IMR-90 (cell line): ENCODE measurements at places on chromosomes 5 and 9. TPM values are rescaled to one million over a fixed set of nuclear protein-coding genes. Genes with fewer than 3 reads are reported as not detected.
A peak's percentile ranks its signal among the peaks of the same experiment; 100 is the strongest.

Gene GRHPR
- 173 and 191 TPM in 2 replicates for total RNA-seq

Gene IFNA21
- total RNA-seq: not detected in 2 replicates

Gene CLIC3
- 0.18 and 0.28 TPM in 2 replicates for total RNA-seq

Gene ELAVL2
- 0.28 and 0.36 TPM in 2 replicates for total RNA-seq

Gene GGTA1
- not detected in 2 replicates for total RNA-seq

Gene HINT1
- 179 and 181 TPM in 2 replicates for total RNA-seq

Gene MARCOL
- total RNA-seq: not detected in 2 replicates

DNA sequence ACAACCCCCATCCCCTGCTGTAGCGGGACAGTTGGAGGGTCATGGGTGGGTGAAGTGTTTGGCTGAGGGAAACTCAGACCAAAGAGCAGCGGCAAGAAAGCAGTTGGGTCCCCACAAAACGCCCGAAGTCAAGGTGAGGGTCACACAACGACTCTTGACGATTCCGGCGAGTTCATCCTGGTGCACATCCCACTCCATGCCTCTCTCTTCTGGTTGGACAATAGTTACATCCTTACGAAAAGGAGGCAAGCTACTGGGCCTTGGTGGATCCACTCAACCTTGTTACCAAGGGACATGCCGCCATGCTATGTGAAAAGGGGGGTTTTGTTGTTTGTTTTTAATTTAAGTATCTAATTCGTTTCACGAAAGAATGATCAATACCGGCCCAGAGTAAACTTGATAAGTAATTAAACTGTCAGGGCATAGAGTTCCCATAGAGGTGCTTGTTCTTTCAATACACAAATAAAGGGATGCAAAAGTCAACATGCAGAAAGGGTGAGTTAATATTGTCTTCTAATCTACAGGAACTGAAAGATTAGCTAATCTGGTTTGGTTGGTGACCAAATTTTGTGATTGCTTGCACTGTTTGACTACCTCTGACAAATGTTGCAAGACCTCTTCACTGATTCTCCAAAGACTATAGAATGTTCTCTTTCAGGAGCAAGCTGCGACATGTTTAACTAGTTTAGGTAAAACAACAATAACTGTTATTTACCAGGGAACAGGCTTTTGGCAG, 732 bp upstream of the SMIM15 start:
- peak overlapping the region; percentile 94 for H3K4me3 ChIP-seq

DNA sequence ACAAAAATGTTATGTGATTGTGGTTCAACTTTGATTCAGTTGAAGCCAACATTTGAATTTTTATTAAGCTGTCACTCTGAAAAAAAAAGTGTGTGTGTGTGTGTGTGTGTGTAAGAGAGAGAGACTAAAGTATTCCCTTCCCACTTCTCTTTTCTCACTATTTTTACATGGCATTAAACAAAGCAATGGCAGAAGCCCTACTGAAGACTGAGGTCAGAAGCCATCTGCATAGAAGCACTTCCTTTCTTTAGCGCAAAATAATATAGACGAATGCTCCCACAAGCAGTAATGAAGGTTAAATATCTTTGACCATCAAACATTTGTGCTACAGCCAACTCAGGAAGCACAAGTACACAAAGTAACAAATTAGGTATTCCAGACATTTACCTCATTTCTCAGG, 540.5 kb downstream of the KCTD16 start:
- no peaks in the 10 kb centered on the region for H3K27me3 ChIP-seq
- no peak overlapping the region for H3K4me3 ChIP-seq
- no peak overlapping the region for H3K27ac ChIP-seq
- no peak for DNase-seq
- no peaks in the 10 kb centered on the region for H3K36me3 ChIP-seq

- no peaks in the 10 kb centered on the region for H3K4me1 ChIP-seq
- peak overlapping the region; percentile 23; the same call in 1 of the 2 replicates for H3K27ac ChIP-seq
- no peaks in the 10 kb centered on the region; the same call in 1 of the 2 replicates for H3K27me3 ChIP-seq
- peak; percentile 13 for DNase-seq
Measured at GRCh38 chr5:168947212-168947868, 353.6 kb downstream of the SLIT3 start.

GRCh38 chr5:122849771-122850170, 4.4 kb downstream of the SNX24 start:
- H3K36me3 ChIP-seq: 0 out of 2 replicates have a peak, but pooled peaks cover 1% of the 10 kb centered on the region
- no peak for DNase-seq
- no peak overlapping the region for H3K27ac ChIP-seq
- no peaks in the 10 kb centered on the region for H3K27me3 ChIP-seq
- H3K4me3 ChIP-seq: no peak overlapping the region
- peaks cover 2% of the 10 kb centered on the region; the same call in 1 of the 2 replicates for H3K4me1 ChIP-seq

GRCh38 chr9:105067895-105068580, 140.1 kb upstream of the ABCA1 start:
- no peaks in the 10 kb centered on the region for H3K27me3 ChIP-seq
- peak; percentile 76 for DNase-seq
- no peaks in the 10 kb centered on the region for H3K36me3 ChIP-seq
- peaks cover 29% of the 10 kb centered on the region for H3K4me1 ChIP-seq

GRCh38 chr5:163910226-163910625, 404.8 kb downstream of the MAT2B start:
- no peak overlapping the region for H3K4me3 ChIP-seq
- no peaks in the 10 kb centered on the region for H3K27me3 ChIP-seq

DNA sequence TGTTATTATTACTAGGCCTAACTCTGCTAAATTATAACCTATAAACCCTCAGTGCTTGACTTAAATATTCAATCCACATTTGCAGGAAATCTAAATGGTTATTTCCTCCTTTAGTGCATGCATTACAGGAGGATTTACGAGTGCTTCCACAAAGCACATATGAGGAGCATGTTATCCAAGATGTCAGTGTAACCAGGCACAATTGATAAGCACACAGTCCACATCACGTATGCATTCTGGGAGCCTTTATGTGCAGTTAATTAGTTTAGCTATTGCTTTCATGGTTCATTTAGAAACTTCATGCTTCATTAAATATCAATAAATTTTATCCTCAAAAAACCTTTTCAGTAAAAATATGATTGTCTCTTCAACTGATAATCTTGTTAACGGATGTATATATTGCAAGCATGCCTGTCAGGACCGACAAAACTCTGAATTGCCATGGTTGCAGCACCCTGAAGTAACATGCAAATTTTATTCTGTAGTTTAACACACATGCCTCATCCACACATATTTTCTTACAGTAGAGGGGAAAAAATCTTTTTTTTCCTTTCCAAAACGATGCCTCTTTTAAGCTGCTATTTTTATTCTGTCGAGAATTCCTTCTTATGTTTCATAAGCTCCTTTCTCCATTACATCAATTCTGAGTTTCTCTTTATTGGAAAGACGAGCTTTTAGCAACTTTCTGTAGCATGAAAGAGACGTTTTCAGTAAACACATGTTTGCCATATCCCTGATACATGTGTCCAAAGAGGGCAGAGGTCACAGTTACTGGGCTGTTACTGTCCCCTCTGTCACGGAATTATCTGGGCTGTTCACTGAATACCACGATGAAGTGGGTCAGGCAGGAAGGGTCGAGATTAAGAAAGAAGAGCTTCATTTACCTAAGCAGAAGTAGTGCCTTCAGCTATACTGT, 142.0 kb downstream of the GLIS3 start:
- H3K27ac ChIP-seq: no peak overlapping the region
- DNase-seq: no peak
- no peaks in the 10 kb centered on the region for H3K27me3 ChIP-seq

DNA sequence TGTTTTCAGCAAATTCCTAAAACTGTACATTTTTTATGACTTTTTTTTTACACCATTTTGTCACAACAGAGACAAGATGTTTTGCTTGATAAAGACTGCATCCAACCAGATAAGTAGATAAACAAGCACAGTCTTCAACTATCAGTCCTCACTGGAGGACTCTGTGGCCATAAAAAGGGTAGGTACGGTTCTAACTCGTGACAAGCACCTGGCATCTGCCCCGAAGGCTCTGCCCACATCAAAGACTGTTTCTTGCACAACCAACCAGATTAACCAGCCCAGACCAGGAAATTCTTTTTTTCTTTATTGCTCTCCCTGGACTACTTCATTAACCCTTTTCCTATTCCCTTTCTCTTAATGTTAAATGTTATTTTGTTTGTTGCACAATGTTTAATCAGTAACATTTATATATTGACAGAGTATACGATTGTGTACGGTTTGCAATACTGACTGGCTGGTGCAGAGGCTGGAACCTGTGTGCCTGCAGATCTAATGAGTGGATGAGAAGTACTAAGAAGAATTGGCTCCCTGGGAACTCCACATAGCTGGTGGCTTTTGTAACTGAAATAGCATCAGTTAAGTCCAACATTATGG, 74.1 kb downstream of the SERINC5 start:
- no peak overlapping the region for H3K4me3 ChIP-seq
- no peak for DNase-seq
- no peaks in the 10 kb centered on the region for H3K27me3 ChIP-seq
- H3K27ac ChIP-seq: no peak overlapping the region
- no peaks in the 10 kb centered on the region for H3K36me3 ChIP-seq
- H3K4me1 ChIP-seq: no peaks in the 10 kb centered on the region

DNA sequence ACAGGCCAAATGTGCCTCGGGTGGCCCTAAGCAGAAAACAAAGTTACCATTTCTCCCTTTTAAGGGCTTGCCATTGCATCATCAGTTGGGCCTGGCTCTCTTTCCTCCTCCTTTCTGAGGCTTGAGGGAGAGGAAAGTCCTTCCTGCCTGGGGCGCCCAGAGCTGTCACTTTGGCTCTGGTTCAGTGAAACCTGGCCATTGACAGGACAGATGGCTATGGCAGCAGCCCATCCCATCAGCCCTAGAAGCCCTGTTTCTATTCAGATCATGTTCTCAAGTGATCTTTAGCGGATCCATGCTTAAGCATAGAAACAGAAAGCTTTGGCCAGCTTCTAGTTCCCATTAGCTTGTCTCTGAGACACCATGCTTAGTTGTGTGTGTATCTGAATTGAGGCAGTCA, 293.4 kb downstream of the YTHDC2 start:
- no peaks in the 10 kb centered on the region for H3K27me3 ChIP-seq
- H3K27ac ChIP-seq: no peak overlapping the region
- H3K4me1 ChIP-seq: no peaks in the 10 kb centered on the region; the same call in 1 of the 2 replicates
- no peak overlapping the region for H3K4me3 ChIP-seq
- no peaks in the 10 kb centered on the region for H3K36me3 ChIP-seq
- DNase-seq: peak; percentile 4

DNA sequence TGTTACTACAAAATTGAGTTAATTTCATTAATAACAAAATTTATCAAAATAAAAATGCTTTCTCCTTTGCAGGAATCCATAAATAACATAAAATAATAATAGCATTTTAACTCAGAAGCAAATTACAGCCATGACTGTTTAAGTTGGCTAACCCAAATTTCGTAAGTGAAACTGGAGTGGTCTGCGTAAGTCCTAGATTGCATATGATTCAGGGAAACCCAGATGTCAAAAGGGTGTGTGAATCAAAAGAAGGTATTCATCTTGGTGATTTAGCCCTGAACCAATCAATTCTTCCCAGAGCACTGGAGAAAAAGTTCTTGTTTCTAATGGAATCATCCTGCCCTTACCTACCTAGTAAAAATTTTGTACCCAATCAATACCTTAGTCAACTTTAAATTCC, 547.6 kb downstream of the RAB3C start:
- H3K27ac ChIP-seq: no peak overlapping the region
- no peaks in the 10 kb centered on the region for H3K36me3 ChIP-seq
- DNase-seq: peak; percentile 77
- no peaks in the 10 kb centered on the region for H3K27me3 ChIP-seq
- peaks cover 18% of the 10 kb centered on the region for H3K4me1 ChIP-seq

DNA sequence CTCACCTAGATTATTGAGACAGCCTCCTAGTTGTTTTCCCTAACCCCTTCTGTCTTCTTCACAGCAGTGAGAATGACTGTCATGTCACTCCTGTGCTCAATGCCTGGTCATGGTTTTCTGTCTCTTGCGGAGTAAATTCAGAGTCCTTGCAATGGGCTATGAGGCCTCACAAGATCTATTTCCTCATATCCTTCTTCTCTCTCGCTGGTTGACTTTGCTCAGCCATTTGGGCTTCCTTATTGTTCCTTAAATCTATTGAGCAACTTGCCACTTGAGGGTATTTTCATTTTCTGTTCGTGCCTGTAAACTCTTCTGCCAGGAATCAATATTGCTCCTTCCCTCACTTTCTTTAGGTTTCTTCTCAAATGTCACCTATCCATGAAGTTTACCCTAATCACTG, 9.0 kb downstream of the PPP3R2 start:
- H3K4me1 ChIP-seq: peaks cover 6% of the 10 kb centered on the region; the same call in 1 of the 2 replicates
- no peaks in the 10 kb centered on the region for H3K36me3 ChIP-seq
- H3K4me3 ChIP-seq: no peak overlapping the region
- DNase-seq: no peak

- H3K4me1 ChIP-seq: no peaks in the 10 kb centered on the region
- DNase-seq: no peak
- H3K36me3 ChIP-seq: 0 out of 2 replicates have a peak, but pooled peaks cover 1% of the 10 kb centered on the region
- H3K27ac ChIP-seq: no peak overlapping the region
- no peak overlapping the region for H3K4me3 ChIP-seq
Measured at GRCh38 chr9:7123743-7124142, 366.0 kb downstream of the KDM4C start.

DNA sequence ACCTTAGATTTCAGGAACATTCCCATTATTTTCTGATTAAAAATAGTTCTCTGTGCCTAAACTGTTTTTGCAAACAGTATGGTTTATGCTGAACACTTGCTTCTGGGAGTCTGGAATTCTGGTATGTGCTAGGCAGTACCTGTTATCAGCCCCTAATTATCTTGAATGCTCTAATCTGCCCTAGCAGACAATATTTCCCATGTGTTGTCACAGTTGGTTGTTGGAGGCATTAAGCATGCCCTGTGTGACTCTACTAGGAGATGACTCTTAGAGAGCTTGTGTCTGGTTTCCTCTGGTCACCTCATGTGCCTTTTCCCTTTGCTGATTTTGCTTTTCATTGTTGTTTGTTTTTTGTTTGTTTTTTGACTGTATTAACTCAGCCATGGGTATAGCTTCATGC, 36.6 kb downstream of the UHRF2 start:
- H3K36me3 ChIP-seq: peaks cover 6% of the 10 kb centered on the region
- no peak overlapping the region for H3K27ac ChIP-seq
- peaks cover 2% of the 10 kb centered on the region for H3K4me1 ChIP-seq
- DNase-seq: no peak
- no peak overlapping the region for H3K4me3 ChIP-seq
- H3K27me3 ChIP-seq: no peaks in the 10 kb centered on the region

DNA sequence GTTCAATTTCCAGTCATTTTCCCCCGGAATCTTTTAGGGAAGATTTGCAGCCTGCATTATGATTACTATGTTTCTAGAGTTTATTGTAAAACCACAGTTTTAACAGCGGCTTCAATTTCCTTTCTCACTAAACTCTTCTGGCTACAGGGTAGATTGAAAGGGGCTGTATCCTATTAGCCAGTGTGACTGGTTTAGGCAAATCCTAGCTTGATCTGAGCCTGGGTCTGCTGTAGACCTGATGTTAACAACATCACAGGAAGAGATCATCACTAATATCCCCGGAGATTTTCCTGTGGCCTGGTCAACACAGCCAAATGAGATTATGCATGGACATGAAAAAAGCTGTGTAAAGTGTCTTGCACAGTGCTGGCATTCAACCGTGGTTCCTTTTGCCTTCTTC, 33.4 kb downstream of the STOM start:
- no peak overlapping the region for H3K4me3 ChIP-seq
- no peaks in the 10 kb centered on the region for H3K27me3 ChIP-seq
- DNase-seq: no peak
- H3K36me3 ChIP-seq: peaks cover 53% of the 10 kb centered on the region

- no peaks in the 10 kb centered on the region for H3K36me3 ChIP-seq
- no peaks in the 10 kb centered on the region for H3K27me3 ChIP-seq
- no peak overlapping the region for H3K27ac ChIP-seq
- no peak for DNase-seq
- H3K4me1 ChIP-seq: no peaks in the 10 kb centered on the region
Measured at GRCh38 chr5:166267907-166268306, 2023.5 kb upstream of the WWC1 start.

- no peaks in the 10 kb centered on the region for H3K36me3 ChIP-seq
- H3K4me1 ChIP-seq: peaks cover 2% of the 10 kb centered on the region; the same call in 1 of the 2 replicates
- no peaks in the 10 kb centered on the region for H3K27me3 ChIP-seq
- no peak overlapping the region for H3K27ac ChIP-seq
- H3K4me3 ChIP-seq: no peak overlapping the region
- no peak for DNase-seq
Measured at GRCh38 chr5:122877518-122877917, 32.1 kb downstream of the SNX24 start.
